ENCODE measurements at places on chromosomes 4 and X. TPM values are rescaled to one million over a fixed set of nuclear protein-coding genes. Genes with fewer than 3 reads are reported as not detected.

Gene UTP3
- polyA plus RNA-seq: 32.5 TPM

Gene RPA4
- polyA plus RNA-seq: 0.20 TPM

Gene GATA1
- polyA plus RNA-seq: 0.03 TPM

Gene TCEAL9
- 15.1 TPM for polyA plus RNA-seq

Gene SAGE1
- not detected for polyA plus RNA-seq

Gene DCAF12L2
- polyA plus RNA-seq: 0.13 TPM

Gene TLL1
- polyA plus RNA-seq: 0.24 TPM

Gene CPE
- 9.4 TPM for polyA plus RNA-seq

Gene BCOR
- 10.1 TPM for polyA plus RNA-seq

DNA sequence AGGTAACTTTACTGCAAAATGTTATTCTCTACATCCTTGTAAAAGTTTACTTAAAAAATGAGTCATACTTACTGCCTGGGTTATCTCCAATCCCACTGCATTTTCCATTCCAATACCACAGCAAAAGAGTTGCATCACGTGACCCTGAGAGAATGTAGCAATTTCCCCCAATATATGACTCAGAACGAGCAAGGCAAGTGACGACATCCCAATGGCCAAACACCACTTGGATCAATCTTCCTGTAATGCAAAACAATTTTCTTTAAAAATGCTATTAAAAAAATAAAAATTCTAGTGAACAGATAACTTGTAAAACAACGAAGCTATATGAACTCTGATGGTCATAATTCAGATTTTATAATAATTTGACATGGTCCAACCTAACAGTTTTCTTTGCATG is 224.3 kb downstream of the DCLK2 start:
- no peaks in the 10 kb centered on the region for H3K4me1 ChIP-seq
- no peaks in the 10 kb centered on the region for H3K27me3 ChIP-seq
- DNase-seq: no peak
- no peaks in the 10 kb centered on the region for H3K36me3 ChIP-seq
- no peak overlapping the region for H3K27ac ChIP-seq
- no peak overlapping the region for H3K4me3 ChIP-seq

DNA sequence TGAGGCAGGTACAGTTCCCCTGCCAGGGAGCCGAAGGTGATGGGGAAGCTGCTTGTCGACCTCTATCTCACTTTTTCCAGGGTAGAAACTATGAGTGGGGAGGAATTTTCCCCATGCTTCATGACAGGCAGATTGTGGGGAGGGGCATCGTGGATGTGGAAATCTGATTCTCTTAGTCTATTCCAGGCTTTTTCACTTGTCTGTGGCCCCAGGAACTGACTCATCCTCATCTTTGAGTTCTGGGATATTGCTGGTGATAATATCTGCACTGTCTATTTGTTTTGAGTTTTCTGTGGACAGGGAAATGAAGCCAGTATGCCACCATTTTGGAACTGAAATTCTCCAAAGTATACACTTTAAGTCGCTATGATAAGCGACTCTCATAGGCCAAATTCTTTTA is 7.6 kb upstream of the TLR2 start:
- H3K27me3 ChIP-seq: peaks cover 3% of the 10 kb centered on the region
- H3K27ac ChIP-seq: no peak overlapping the region
- no peak overlapping the region for H3K4me3 ChIP-seq
- H3K4me1 ChIP-seq: no peaks in the 10 kb centered on the region
- no peak for DNase-seq
- no peaks in the 10 kb centered on the region for H3K36me3 ChIP-seq

DNA sequence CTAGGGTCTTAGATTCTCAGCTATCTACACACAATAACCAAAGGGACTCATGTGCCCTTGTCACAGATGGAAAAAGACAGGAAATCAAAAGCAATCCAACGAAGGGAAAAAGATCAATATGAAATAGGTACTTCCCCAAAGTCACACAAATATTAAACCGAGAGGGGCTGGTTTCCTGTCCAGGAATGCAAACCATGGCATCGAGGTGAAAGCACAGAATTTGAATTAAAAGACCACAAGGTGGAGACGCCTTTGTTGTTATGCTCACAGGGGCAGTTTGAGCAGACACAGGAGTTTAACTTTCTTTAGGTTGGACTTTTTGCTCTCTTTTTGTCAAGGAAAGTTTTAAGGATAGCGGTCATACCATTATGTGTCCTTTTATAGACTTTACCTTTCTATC is 14.3 kb downstream of the H2BW1 start:
- no peak overlapping the region for H3K4me3 ChIP-seq
- no peaks in the 10 kb centered on the region for H3K36me3 ChIP-seq
- peaks cover 26% of the 10 kb centered on the region for H3K27me3 ChIP-seq
- H3K4me1 ChIP-seq: no peaks in the 10 kb centered on the region
- DNase-seq: no peak
- H3K27ac ChIP-seq: no peak overlapping the region

- peaks cover 3% of the 10 kb centered on the region for H3K4me1 ChIP-seq
- DNase-seq: no peak
- H3K27me3 ChIP-seq: no peaks in the 10 kb centered on the region
- no peaks in the 10 kb centered on the region for H3K36me3 ChIP-seq
- H3K27ac ChIP-seq: no peak overlapping the region
These were observed 93.3 kb downstream of the MAMLD1 start for GRCh38 chrX:150456466-150456865.

DNA sequence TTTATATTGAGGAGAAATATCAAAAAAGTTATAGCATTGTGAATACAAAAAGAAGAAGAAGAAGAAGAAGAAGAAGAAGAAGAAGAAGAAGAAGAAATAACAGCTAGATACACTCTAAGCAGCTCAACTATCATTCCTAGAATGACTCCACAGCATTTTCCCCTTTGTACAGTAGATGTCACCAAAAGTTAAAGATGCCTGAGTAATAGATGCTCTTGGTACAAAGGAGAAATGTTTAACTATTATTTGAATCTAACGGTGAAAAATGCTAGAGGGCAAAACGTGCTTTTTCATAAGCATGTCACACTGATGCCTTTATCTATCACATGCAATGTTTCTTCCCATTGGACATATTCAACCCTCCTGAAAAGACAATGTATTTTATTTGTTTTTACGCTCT is 178.4 kb upstream of the GPRIN3 start:
- H3K36me3 ChIP-seq: no peaks in the 10 kb centered on the region
- H3K4me1 ChIP-seq: no peaks in the 10 kb centered on the region
- H3K27me3 ChIP-seq: no peaks in the 10 kb centered on the region
- no peak overlapping the region for H3K27ac ChIP-seq
- H3K4me3 ChIP-seq: no peak overlapping the region
- DNase-seq: no peak

DNA sequence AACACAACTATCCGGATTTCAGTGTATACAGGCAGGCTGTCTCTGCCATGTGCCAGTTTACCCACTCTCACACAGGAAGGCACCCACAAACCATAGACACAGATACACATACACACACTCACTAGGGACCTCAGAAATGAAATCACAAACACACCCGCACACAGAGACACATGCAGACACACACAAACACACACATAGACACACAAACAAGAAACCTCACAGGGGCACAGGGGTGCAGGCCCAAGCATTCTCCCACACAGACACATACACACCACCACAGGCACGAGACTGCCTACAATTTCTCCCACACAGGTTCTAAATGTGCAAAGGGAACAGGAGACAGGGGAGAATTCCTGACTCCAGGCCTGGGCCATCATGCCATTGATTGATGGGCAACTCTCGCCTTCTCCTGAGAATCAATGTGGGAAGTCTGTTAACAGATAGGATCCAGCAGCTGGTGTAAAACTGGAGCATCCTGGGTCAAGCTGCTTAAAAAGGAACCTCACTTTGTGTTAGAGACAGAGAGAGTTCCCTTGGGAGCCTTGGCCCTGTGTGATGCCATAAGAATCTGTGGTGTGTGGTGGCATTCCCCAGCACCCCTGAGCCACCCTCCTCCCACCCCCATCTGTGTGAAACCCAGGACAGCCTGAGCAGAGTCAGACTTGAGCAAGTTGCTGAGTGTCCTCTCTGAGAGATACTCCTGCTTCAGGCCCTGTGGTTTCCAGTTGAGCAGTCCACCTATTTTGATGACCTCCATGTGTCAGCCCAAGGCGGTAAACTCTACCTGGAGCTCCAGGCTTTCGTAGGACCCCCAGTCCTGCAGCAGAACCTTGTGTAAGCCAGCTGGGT is 33.9 kb downstream of the NBDY start:
- H3K4me3 ChIP-seq: peak overlapping the region; percentile 91
- no peaks in the 10 kb centered on the region for H3K27me3 ChIP-seq
- H3K27ac ChIP-seq: peak overlapping the region; percentile 95
- DNase-seq: peak; percentile 23

DNA sequence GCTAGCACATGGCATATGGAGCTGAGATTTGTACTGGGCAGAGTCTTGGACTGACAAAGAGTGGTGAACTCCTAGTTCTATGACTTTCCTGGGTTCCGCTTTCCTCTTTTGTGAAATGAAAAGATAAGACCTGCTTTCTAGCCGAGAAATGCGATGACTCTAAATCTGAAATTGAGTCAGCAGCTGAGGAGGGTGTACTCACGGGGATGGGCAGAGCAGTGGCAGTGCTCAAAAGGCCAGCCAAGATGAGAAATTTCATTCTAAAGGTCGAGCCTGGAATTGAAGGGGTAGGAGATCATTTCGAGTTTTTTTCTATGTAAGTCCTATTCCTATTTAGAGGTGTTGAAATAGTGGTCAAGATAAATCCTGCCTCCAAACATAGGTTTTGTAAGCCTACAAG is 47.0 kb downstream of the NUDT9 start:
- no peak overlapping the region for H3K4me3 ChIP-seq
- H3K36me3 ChIP-seq: no peaks in the 10 kb centered on the region
- H3K27ac ChIP-seq: no peak overlapping the region
- H3K27me3 ChIP-seq: no peaks in the 10 kb centered on the region
- no peaks in the 10 kb centered on the region for H3K4me1 ChIP-seq

GRCh38 chr4:93791570-93792195 is 36.9 kb upstream of the ATOH1 start:
- DNase-seq: peak; percentile 17
- no peaks in the 10 kb centered on the region for H3K36me3 ChIP-seq
- H3K4me3 ChIP-seq: no peak overlapping the region
- no peak overlapping the region for H3K27ac ChIP-seq

DNA sequence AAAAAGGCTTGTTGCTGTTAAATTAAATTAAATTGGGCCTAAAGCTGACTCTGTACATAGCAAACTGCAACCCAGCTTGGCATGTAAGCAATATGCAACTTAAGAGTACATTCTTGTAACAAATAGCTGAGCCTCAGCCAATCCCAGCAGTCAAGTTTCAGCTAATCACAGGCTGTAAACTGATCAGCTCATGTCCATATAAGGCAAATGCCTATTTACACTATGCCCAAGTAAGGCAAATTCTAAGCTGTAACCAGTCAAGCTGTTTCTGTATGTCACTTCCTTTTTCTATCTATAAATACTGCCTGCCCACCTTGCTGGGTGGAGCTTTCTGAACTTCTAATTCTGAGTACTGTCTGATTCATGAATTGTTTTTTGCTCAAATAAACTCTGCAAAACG is 429.1 kb upstream of the FTHL17 start:
- peak overlapping the region; percentile 36 for H3K27ac ChIP-seq
- H3K36me3 ChIP-seq: no peaks in the 10 kb centered on the region
- DNase-seq: no peak

DNA sequence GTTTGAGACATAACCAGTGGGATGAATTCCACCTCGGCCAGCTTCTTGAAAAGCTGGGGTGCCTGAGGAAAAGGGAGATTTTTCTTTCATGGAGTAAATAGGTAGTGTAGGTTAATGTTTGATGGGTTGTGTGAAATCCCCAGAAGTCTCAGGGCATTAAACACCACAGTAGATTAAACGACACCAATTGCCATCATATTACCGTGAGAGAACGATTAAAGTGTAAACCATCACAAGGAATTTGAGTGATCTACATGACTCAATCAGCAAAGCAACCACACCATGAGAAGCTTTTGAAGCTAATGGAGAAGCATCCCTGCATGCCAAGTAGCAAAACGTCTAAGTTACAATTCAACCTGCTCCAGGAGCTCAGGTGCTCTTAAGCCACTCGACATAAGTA is 322.5 kb upstream of the GATB start:
- no peaks in the 10 kb centered on the region for H3K36me3 ChIP-seq
- no peak overlapping the region for H3K4me3 ChIP-seq
- no peaks in the 10 kb centered on the region for H3K27me3 ChIP-seq
- no peaks in the 10 kb centered on the region for H3K4me1 ChIP-seq

GRCh38 chrX:99588936-99589335 is 821.1 kb downstream of the PCDH19 start:
- no peak overlapping the region for H3K27ac ChIP-seq
- no peak overlapping the region for H3K4me3 ChIP-seq
- no peaks in the 10 kb centered on the region for H3K4me1 ChIP-seq
- no peaks in the 10 kb centered on the region for H3K27me3 ChIP-seq
- no peaks in the 10 kb centered on the region for H3K36me3 ChIP-seq

GRCh38 chrX:45348296-45348695 is 147.6 kb upstream of the DIPK2B start:
- no peaks in the 10 kb centered on the region for H3K4me1 ChIP-seq
- no peaks in the 10 kb centered on the region for H3K27me3 ChIP-seq
- no peaks in the 10 kb centered on the region for H3K36me3 ChIP-seq
- no peak overlapping the region for H3K4me3 ChIP-seq
- no peak for DNase-seq

- no peaks in the 10 kb centered on the region for H3K36me3 ChIP-seq
- DNase-seq: no peak
- no peaks in the 10 kb centered on the region for H3K27me3 ChIP-seq
- H3K27ac ChIP-seq: no peak overlapping the region
- no peak overlapping the region for H3K4me3 ChIP-seq
These were observed 353.9 kb downstream of the AFF2 start for GRCh38 chrX:148854306-148854705.

- H3K27me3 ChIP-seq: peaks cover 8% of the 10 kb centered on the region
- DNase-seq: no peak
- no peak overlapping the region for H3K4me3 ChIP-seq
These were observed 61.8 kb downstream of the ATXN3L start for GRCh38 chrX:13258052-13258444.

GRCh38 chr4:168247603-168248002 is 70.9 kb downstream of the DDX60 start:
- H3K27ac ChIP-seq: no peak overlapping the region
- DNase-seq: no peak
- H3K36me3 ChIP-seq: no peaks in the 10 kb centered on the region
- no peak overlapping the region for H3K4me3 ChIP-seq
- no peaks in the 10 kb centered on the region for H3K27me3 ChIP-seq

DNA sequence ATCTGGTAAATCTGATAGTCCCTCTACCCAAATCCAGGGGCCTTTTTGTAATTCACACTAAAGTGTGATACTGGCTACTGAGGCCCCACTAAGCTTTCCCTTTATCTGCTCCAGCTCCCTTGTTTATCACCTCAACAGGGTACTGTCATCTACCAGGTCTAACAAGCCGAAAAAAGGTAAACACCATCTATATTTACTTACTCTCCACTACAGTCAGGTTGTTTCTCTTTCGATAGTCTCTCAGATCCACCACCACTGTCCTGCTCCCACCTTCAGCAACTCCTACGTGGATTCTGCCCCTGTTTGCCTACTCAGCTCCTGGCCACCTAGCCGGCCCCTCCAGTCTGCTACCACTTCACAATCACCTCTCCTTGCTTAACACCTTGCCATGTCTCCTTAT is 3.3 kb downstream of the ITIH6 start:
- peaks cover 4% of the 10 kb centered on the region for H3K27me3 ChIP-seq
- no peaks in the 10 kb centered on the region for H3K4me1 ChIP-seq
- H3K27ac ChIP-seq: no peak overlapping the region
- H3K36me3 ChIP-seq: no peaks in the 10 kb centered on the region

All from psoas muscle (tissue), 8 donors.